HT1080 (cell line): ENCODE measurements at places on chromosomes 6 and 20.

- DNase-seq, result no peak
Observed at GRCh38 chr20:56924292-56925081, 295.4 kb downstream of the TFAP2C start.

DNA sequence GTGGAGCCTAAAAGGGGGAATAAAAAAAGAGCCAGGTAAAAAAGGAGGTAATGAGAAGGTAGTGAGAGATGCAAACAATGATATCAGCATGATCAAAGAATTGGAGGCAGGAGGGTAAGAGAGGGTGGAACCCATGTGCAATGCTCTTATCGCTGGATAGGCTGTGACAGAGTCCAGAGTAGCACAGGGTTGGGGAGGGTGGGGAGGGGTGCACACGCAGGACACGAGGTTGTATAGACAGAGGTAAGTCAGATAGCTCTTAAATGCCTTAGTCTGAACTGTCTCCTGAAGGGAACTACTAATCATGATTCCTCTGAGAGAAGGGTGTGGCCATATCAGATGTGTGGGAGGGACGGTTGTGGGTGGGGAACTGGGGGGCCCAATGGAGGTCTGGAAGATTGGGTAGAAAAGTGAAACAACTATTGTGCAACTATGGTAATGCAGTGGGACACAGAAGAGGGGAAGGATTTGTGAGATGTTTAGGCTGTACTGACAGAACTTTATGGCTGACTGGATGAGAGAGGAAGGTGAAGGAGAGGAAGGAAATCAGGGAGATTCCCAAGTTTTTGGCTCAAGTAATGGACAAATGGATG lies 354.8 kb downstream of the BTBD9 start:
- no peak for DNase-seq

DNA sequence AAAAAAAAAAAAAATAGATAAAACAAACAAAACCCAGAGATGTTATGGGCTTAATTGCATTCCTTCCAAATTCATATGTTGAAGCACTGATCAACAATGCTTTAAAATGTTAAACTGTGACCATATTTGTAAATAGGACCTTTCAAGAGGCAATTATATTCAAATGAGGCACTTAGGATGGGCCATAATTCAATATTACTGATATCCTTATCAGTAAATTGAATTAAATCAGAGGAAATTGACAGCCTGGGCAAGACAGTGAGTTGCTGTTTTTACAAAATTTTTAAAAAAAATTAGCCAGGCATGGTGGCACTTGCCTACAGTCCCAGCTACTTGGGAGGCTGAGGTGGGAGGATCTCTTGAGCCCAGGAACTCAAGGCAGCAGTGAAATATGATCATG lies 364.1 kb downstream of the GJA1 start:
- no peak for DNase-seq

GRCh38 chr20:3276680-3277015 lies 37.7 kb upstream of the SLC4A11 start:
- DNase-seq, result peak; percentile 49

DNA sequence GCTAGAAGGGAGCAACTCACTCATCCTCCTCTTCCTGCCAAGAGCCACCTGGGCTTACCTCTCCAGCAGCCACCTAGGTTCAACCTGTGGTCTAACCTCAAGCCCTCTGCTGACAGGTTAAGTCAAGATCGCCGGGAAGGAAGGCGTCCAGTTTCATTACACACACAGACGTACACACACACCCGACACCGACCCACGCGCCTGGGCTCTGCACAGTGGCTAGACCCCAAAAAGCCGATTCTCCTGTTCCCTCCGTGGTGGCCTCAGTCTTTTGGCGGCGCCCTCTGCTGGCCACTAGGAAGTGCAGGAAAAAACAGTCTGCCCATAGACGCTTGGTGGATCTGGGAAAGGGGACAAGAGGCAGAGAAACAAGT lies 52.8 kb downstream of the MRPL14 start:
- peak; percentile 76 for DNase-seq

DNA sequence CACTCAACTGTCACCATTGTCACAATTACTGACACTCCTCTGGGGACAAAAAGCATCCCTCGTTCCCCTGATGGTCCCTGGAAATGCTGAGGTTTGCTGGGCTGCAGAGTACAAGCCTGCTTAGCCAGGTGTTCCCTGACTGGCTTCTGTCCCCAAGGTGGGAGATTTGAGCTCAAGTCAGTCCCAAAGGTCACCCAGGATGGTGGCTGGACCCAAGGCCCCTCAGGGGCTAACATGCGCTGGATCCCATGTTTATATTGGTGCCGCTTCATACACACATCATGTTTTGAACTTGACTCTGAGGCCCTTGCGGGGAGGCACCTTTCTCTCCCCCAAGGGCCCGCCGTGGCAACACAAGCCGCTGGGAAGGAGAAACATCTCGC lies 44.2 kb downstream of the PMEPA1 start:
- DNase-seq, result no peak

- DNase-seq, result peak; percentile 44
Observed at GRCh38 chr6:11353921-11354389, 121.5 kb upstream of the NEDD9 start.

GRCh38 chr20:52619101-52619500 lies 353.1 kb upstream of the TSHZ2 start:
- no peak for DNase-seq

DNA sequence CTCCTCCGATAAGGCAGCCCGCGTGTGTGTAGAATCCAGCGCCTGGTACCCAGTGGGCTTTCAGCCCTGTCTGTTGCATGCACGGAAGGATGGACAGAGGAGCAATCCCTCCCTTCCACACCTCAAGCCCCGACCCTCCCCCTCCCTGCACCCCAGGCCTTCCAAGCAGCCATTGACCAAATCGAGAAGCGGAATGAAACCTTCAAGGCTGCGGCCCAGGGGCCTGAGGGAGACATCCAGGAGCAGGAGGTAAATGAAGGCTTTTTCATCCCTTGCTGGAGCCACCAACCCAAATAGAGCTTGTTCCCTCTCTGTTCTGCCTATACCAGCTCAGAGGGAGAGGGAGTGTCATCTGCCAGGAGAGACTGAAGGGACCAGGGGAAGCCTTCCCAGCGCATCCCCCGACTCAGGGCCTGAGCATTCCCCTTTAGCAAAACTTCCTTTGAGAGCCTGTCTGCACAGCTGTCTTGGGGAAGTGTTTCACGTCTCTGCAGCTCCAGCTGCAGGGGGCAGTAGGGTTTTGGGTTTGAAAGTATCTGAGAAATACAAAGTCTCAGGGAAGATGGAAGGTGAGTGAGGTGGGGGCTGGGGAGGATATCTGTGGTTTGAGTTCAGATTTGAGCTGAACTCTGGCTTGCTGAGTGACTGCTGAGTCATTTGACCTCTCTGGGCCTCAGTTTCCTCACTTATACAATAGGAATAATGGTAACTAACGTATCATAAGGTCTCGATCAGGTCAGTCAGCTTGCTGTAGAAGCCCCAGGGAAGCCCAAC lies 16.1 kb downstream of the FGD2 start:
- peak; percentile 65 for DNase-seq

GRCh38 chr6:157227202-157228166 lies 95.8 kb downstream of the TMEM242 start:
- DNase-seq, result no peak

GRCh38 chr6:51843456-51844056 lies 243.9 kb downstream of the PKHD1 start:
- no peak for DNase-seq

DNA sequence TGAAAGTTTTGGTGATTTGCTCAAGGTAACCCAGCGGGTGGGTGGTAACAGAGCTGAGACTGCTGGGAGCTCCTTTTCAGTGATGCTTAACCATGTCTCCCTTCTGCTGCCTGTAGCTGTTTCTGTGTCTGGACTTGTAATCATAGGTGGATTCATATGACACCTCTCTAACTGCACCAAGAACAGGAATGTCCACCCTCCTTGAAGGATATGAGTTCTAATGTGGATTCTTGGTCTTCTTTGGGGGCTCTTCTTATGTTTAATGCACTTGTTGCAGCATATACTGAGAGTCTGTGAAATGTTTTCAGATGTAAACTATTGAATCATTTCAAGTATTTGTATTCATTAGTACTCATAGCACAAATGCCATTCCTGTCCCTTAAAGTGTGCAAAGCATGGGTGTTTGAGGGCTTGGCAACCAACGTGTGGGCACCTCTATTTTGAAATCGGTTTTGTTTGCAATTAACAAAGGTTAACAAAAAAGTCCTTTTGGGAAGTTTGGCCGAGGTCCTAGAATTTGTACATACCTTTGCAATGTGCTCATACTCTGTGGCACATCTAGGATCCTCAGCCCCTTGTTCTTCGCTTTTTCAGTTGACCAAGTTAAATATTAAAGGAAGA lies 138.0 kb downstream of the SOX4 start:
- DNase-seq, result peak; percentile 65

DNA sequence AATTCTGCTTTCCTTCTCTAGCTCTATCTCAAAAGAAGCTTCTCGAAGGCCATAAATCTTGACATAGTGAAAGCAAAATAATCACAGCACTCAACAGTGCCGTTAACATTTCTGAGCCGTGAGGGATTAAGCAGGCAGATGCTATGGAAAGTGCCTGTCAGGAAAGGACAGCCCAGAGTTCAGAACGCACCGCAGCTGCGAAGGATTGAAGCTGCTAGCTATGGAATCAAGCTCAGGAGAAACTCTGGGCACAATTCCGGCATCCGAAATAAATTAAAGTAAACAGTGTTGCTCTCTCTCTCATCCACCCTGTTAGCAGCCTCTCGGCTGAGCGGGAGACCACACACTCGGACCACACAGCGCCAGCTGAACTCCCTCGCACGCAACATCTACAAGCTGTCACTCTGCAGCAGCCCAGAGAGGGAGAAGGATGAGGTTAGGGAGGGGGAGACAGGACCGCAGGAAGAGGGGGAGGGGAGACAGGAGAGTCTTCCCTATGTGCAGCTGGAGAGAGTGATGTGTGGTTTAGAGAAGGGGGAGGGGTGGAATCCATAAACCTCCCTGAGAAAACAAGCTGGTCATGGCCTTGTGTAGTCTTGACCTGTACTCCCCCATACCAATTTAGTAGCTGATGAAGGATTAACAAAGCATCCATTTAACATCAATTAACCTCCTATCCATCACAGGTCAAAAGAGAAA lies 9.0 kb downstream of the EXOC2 start:
- DNase-seq, result peak; percentile 78

DNA sequence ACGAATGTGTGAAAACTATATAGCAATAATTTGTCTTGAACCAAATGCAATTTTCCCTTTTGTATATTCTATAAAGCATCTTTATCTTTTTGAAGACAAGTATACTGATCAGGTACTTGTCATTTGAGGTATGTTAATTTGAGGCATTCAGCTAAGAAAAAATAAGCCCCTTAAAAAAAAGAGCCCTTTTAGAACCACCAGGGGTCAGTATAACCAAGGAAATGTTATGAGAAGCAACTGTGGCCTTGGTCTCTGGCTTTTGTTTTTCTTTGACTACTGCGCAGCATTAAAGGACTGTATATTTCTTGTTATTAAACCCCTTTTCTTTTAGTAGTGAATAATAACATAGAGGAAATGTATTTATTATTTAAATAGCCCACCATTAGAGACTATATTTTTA lies 43.1 kb downstream of the CD109 start:
- DNase-seq, result peak; percentile 48

DNA sequence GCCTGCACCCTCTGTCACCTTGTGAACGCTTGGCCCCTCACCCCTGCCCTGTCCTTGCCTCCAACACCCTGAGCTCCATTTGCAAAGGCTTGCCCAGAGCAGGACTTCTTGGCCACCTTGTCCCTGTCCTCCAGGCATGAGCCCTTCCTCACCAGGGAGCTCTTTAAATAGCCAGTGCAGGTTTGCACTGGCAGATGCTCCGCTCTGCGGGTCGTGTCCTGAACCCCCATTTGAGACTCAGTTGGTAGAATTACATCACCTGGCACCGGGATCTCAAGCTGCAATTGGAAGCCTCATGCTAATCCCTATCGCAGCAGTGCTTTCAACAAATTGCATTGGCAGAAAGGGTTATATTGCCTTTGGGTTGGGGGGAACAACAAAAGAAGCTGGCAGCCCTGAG lies 85.9 kb downstream of the TRMT6 start:
- no peak for DNase-seq

DNA sequence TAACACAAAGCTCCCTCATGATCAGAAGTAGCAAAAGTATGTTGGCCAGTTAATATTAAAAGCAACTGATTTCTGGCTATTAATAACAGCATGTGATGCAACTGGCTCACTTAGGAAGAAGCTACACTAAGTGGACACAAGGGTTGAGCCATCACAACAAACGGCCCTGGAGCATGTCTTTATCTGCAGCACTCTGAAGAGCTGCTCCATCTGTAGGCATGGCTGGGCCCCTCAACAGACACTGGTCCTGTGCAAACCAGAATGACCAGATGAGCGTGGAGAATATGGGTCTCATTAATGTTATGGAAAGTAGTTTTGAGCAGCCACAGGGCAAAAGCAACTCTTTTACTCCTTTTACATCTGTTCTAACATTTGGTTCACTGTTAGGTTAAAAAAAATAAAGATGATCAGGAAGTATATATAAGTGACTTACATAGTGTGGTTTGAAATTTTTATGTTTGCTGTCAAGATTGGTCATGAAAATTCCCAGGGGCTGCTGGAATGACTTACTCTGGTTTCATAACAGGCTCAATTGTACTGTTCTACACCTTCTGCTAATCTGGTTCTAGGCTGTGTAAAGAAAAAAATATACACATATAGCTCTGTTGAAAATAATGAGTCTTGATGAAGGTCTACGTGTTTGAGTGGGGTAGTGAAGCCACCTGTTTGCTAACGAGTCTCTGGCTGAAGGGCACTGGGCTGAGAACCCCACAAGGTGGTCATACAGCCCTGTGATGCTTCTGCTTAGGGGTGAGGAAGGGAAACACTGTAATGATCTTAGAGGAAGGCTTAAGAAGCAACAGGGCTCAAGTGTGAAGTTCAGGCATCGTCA lies 58.1 kb downstream of the INSM1 start:
- no peak for DNase-seq

- DNase-seq, result peak; percentile 34
Observed at GRCh38 chr20:50294164-50295088, 103.8 kb downstream of the CEBPB start.

GRCh38 chr6:134802426-134803058 lies 147.4 kb downstream of the ALDH8A1 start:
- DNase-seq, result peak; percentile 48

GRCh38 chr6:15079288-15079817 lies 166.5 kb upstream of the JARID2 start:
- no peak for DNase-seq

GRCh38 chr6:21429291-21429690 lies 164.3 kb upstream of the SOX4 start:
- no peak for DNase-seq

GRCh38 chr6:158565122-158565429 lies 5.2 kb downstream of the TMEM181 start:
- no peak for DNase-seq

DNA sequence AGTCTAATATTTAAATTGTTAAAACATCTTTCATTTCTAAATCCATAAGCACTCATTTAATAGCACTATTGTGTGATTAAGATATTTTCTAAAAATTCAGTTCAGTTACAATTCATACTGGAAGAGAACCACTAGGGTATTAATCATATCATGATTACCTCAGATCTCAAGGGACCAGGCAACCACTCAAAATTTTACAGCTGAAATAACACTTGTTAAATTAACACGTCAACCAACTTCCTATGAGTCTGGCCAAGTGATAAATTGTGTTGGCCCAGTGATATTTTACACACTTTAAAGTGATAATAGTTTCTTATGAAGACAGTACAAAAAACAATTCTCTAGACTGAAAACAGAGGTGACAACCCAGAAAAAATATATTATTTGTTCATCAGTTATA lies 869.0 kb upstream of the ADGRB3 start:
- DNase-seq, result no peak

GRCh38 chr6:80165143-80165542 lies 58.7 kb downstream of the BCKDHB start:
- DNase-seq, result peak; percentile 65

GRCh38 chr20:34433391-34433790 lies 70.3 kb downstream of the ITCH start:
- no peak for DNase-seq

- no peak for DNase-seq
Observed at GRCh38 chr6:24797596-24798216, 1.0 kb downstream of the ARMH2 start.
